Jurkat, Clone E6-1 (cell line): ENCODE measurements at places on chromosomes 1 and 21.

DNA sequence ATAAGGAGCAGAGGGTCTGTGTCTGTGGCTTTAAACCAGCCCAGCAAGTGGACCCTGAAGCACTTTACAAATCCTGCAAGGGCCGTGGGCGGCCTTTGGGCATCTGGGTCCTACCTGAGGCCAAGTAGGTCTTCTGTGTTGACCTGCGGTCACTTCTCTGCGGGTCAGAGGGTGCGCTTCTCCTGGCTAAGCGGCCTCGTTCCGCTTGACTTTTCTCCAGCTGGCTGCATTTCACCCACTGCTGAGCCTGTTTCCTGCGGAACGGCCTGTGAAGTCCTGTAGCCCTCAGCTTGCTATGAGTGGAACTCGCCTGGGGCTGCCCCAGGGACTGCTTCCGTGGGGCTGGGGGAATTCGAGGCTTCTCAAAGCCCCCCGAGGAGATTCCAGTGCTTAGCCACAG is 43.3 kb downstream of the SLC37A1 start:
- DNase-seq = no peak

DNA sequence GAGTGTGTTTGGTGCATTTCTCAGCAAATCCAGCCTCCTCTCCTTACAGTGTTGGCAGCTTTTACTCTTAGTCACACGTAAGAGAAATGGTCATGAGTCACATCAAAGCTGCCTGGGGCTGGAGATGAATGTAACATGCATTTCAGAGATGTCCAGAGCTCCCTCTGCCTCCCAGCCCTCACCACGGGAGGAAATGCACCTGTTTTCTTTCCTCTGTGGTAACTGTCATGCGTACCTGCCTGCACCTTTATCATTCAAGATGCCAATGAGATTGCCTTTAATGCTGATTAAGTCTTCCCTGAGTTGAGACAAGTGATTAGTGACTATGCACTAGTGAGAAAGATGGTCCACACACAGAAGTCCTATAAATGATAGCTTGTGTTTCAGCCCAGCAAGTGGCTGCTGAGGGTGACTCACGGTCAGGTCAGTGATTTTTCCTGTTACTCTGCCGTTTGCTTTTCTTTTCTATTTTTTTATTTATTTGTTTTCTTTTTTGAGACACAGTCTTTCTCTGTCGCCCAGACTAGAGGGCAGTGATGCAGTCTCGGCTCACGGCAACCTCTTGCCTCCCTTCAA is 277.3 kb upstream of the FMN2 start:
- no peak for DNase-seq

DNA sequence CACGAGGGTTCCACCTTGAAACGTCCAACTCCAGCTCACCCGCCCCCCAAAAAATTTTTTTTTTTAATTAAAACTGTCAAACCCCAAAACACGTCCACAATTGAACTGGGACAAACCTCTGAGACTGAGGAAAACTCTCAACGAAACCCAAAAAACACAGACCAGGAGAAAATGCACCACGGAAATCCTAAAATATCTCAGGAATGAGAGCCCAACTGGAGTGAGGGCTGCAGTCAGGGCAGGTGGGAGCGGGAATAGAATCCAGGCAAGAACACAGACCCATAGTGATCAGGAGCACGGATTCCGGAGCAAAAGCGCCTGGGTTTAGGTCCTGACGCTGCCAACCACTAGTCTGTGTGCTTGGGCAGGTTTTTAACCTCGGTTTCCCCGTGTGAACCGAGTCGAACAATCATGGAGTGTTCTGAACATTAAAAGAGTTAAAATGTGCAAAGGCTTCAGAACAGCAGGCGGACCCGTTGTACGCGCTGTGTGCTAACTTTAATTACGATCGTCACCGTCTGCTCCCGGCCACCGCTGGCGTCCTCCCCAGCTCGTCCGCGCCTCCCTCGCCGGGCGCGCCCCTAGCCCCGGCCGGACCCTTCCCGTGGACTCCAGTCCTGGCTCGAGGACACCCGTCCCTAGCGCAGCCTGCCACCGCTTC is 624 bp downstream of the ARHGAP29 start:
- peak; percentile 5 for DNase-seq

DNA sequence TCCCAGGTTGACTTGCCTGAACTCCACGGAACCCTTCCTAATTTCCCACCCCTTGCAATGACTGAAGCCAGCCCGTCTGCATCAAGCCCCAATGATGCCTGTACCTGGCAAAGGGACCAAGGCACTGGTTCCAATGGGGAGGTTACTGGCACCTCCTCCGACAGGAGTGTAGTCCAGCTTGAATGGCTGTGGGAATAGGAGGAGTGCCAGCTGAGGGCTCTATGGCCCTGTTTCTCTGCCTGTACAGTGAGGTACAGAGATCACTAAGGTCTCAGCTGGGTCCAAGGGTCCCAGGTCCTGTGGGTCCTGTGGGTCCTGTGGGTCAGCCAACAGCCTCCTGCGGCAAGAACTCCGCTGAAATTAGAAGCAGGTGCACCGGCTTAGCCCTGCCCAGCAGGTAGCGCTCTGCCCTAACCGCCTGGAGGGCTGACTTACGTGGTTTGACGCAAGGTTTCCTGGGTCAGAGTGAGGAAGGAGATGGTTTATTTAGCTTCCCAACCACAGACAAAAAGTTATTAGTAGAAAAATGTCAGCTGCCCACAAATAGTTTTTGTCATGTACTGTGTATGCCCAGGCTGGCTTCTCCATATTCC is 9.9 kb upstream of the SPRR4 start:
- peak; percentile 16 for DNase-seq

DNA sequence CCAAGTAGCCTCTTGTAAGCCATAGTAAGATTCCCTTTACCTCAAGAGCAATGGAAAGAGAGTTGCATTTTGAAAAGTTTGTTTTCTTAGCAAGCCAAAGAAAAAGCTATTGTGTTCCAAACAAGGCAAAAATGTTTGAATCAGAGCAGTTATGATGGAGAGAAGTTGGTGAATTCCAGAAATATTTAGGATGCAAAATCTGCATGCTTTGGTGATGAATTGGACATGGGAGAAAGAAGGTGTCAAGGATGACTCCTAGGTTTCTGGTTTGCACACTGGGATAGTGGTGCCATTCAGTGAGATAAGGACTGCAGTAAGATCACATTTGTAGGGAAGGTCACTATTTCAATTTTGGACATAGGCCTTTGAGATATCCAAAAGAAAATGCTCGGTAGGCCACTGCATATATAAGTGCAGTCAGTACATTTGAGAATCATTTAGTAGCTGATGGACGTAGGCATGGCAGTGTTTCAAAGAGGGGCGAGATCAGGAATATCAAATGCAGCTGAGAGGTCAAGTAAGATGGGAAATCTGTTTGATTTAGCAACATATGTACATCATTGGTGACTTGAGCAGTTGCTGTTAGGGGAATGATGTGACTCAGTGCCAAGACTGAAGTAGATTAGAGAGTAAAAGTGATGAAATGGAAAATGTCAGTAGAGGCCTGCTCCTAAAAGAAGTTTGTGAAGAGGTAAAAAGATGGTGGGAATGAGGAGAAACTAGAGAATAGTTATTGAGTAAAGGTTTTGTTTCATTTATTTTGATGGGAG is 33.9 kb upstream of the GPR25 start:
- DNase-seq = no peak

DNA sequence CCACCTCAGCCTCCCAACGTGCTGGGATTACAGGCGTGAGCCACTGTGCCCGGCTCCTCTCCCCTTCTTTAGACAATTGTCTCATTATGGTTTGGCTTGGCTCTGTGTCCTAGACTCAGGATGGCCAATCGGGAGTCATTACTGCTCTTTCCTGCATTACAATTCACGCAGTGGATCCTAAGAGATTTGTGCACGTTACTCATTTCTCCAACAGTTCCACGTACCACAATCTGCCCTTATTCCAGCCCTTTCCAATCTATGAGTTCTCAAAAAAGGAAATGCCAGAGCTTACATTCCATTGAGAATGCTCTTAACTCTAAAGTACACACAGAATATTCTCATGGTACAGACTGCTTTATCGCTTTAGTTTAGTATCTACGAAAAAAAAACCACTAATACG is 357.0 kb downstream of the GPATCH2 start:
- DNase-seq = no peak

GRCh38 chr1:223845037-223845809 is 524 bp downstream of the TP53BP2 start:
- no peak for DNase-seq
